Upper lobe of right lung (tissue), 1 donor: ENCODE measurements at places on chromosomes 4 and X. TPM values are rescaled to one million over a fixed set of nuclear protein-coding genes. Genes with fewer than 3 reads are reported as not detected.

GRCh38 chr4:168914095-168914494 is 96.0 kb downstream of the CBR4 start:
- peaks cover 57% of the 10 kb centered on the region for H3K36me3 ChIP-seq
- H3K27ac ChIP-seq = no peak overlapping the region
- H3K27me3 ChIP-seq = no peaks in the 10 kb centered on the region
- no peaks in the 10 kb centered on the region for H3K4me1 ChIP-seq

GRCh38 chrX:19549838-19550237 is 34.5 kb upstream of the MAP3K15 start:
- no peak overlapping the region for H3K27ac ChIP-seq
- H3K36me3 ChIP-seq = no peaks in the 10 kb centered on the region
- H3K4me1 ChIP-seq = no peaks in the 10 kb centered on the region
- no peaks in the 10 kb centered on the region for H3K27me3 ChIP-seq
- H3K4me3 ChIP-seq = no peak overlapping the region
- no peak for DNase-seq

DNA sequence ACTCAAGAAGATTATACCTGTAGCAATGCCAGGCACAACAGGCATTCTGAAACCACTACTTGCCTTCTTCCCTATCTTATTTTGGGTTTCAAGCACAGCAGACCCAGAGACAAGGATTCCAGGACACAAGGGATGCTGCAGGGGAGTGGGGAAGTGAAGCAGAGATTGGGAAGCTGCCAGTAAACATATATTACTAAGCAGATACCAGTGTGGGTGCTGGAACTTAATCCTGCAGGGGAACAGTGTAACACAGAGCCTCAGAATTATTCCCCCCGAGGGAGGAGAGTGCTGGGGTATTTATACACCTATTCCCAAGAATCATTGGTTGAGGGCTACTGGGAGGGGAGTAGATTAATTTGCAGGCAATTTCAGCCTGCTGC is 33.3 kb upstream of the MAML3 start:
- no peak for DNase-seq
- no peaks in the 10 kb centered on the region for H3K36me3 ChIP-seq
- no peak overlapping the region for H3K4me3 ChIP-seq

DNA sequence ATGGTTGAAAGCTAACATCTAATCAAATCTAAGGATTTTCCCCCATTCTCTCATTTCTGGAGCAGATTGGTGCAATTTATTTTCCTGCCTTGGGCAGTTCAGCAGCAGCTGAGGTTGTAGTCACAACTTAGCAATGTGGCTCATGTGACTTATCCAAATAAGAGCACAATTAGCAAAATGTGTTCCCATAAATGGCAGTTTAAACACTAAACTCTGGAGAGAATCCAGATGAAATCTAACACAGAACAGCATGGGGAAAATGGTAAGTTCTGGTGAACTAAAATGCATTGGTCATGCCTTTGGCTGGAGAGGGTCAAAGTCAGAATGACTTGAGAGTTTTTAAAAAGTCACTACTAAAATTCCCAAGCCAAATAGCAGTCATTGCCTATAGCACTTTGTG is 422.6 kb upstream of the DIPK2B start:
- no peaks in the 10 kb centered on the region for H3K27me3 ChIP-seq
- H3K27ac ChIP-seq = no peak overlapping the region
- no peak overlapping the region for H3K4me3 ChIP-seq
- no peaks in the 10 kb centered on the region for H3K4me1 ChIP-seq

DNA sequence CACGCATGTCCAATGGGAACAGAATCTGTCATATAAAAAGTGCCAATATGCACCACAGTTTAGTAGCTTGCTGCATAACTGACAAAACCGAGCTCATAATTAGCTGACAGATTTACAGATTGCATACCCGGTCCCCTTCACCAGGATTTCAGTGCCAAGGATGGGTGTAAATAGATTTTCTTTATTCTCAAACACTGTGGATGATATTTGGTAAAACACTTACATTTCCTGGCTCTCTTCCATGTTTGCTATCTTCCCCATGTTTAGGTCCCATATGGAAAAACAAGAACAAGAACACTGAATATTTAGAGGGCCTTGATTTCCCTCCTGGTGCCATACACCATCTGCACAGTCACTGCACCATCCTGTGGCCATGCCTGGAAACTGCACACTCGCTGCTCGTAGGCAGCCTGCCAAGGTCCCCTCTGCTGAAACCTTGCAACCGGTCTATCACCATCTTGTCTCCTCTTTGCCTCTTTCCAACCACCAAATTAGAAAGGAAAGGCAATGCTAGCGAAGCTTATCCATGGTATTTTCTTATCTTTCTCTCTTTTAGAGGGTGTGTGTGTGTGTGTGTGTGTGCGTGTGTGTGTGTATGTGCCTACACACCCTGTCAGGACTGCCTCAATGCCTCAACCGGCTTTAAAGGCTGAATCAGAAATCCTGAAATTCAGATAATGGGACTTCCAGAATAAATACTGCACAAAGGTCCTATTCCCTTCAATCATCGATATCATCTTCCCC is 124.2 kb upstream of the MBNL3 start:
- no peaks in the 10 kb centered on the region for H3K27me3 ChIP-seq
- H3K36me3 ChIP-seq = no peaks in the 10 kb centered on the region
- H3K27ac ChIP-seq = no peak overlapping the region
- H3K4me1 ChIP-seq = no peaks in the 10 kb centered on the region

DNA sequence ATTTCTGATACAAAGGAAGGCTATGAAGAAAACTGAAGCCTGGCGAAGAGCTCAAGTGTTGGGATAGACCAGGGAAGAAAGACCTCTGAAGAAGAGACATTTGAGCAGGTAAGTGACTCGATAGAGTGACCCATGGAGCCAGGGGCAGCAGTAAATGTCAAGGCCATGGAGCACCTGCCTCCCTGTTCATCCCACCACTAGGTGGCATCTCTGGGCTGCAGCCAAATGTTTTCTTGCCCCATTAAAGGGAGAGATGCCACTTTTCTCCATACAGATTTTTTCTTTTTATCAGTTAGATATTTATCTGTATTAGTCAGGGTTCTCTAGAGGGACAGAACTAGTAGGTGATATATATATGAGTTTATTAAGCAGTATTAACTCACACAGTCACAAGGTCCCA is 4.9 kb upstream of the ZNF81 start:
- H3K27me3 ChIP-seq = no peaks in the 10 kb centered on the region
- H3K4me1 ChIP-seq = no peaks in the 10 kb centered on the region
- no peak overlapping the region for H3K27ac ChIP-seq
- H3K4me3 ChIP-seq = no peak overlapping the region

DNA sequence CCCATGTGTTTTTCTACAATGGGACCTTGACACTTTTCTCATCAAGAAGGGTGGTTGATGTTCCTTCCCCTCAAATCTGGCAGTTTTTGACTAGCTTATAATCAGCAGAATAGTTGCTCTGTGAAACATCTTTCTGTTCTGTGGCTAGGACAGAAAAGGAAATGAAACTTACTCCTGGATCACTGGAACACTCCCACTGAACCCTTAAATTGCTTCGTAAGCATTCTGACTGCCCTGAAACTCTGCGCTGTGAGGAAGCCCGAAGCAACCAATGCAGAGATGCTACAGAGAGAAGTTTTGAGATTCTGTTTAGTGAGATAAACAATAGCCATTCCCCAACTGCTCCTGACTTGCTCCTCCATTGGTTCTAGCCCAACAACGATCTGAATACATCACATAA is 602.2 kb downstream of the CENPC start:
- no peak overlapping the region for H3K4me3 ChIP-seq
- no peaks in the 10 kb centered on the region for H3K27me3 ChIP-seq

Gene SEC24D
- total RNA-seq = 48.1 TPM

GRCh38 chrX:46690818-46691217 is 68.1 kb downstream of the SLC9A7 start:
- no peak overlapping the region for H3K4me3 ChIP-seq
- no peaks in the 10 kb centered on the region for H3K27me3 ChIP-seq
- no peaks in the 10 kb centered on the region for H3K4me1 ChIP-seq
- no peaks in the 10 kb centered on the region for H3K36me3 ChIP-seq

Gene WDR17
- 3.2 TPM for total RNA-seq

Gene SRPK3
- not detected for total RNA-seq

Gene KIT
- total RNA-seq = 33.3 TPM

DNA sequence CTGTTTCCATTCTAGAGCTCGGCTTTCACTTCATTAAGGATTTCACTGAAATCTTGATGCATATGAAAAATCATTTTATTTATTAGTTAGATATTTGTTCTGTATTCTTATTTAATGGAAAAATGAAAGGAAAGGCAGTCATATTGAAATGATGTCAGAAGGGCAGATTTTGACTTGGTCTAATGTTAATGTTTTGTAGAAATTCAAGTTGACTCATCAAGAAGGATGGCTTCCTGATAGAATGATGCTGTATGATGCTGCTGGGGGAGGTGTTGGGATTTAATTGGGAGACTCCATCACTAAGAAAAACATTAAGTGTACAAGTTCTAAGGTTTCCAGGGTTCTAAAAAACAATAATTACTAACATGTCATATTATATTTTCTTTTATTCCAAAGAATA is 204.8 kb downstream of the PDGFC start:
- no peak overlapping the region for H3K4me3 ChIP-seq
- no peaks in the 10 kb centered on the region for H3K36me3 ChIP-seq
- H3K27ac ChIP-seq = no peak overlapping the region
- no peaks in the 10 kb centered on the region for H3K27me3 ChIP-seq
- no peak for DNase-seq
- peaks cover 15% of the 10 kb centered on the region for H3K4me1 ChIP-seq

- H3K4me3 ChIP-seq = no peak overlapping the region
- no peaks in the 10 kb centered on the region for H3K4me1 ChIP-seq
- no peak overlapping the region for H3K27ac ChIP-seq
- no peak for DNase-seq
- H3K27me3 ChIP-seq = no peaks in the 10 kb centered on the region
Measured at GRCh38 chr4:83342476-83342875, 7.8 kb upstream of the HPSE start.

Gene HS3ST1
- 1.5 TPM for total RNA-seq

Gene YTHDC1
- total RNA-seq = 94.3 TPM

- H3K27me3 ChIP-seq = no peaks in the 10 kb centered on the region
- H3K36me3 ChIP-seq = no peaks in the 10 kb centered on the region
- no peak overlapping the region for H3K27ac ChIP-seq
- H3K4me3 ChIP-seq = no peak overlapping the region
Measured at GRCh38 chr4:129788486-129788885, 692.5 kb downstream of the C4orf33 start.

GRCh38 chr4:77153006-77153405 is 4.0 kb upstream of the CCNG2 start:
- H3K36me3 ChIP-seq = no peaks in the 10 kb centered on the region
- H3K4me1 ChIP-seq = no peaks in the 10 kb centered on the region
- DNase-seq = no peak
- no peaks in the 10 kb centered on the region for H3K27me3 ChIP-seq
- H3K4me3 ChIP-seq = no peak overlapping the region

DNA sequence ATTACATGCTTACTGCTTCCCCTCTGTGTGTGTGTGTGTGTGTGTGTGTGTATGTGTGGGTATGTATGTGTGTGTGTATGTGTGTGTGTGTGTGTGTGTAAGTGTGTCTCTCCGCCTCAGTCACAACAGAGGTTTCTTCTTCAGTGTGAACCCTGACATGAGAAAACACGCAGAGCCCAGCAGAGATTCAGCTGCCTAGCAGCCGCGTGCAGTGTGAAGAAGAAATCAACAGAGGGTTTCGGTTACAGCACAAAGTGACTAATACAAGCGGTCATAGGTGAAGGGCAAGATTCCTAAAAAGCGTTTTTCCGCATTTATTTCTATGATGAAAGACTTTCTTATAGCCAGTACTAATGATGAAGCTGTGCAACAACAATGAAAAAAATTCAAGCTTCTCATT is 55.3 kb upstream of the ZFP42 start:
- no peak overlapping the region for H3K4me3 ChIP-seq
- no peaks in the 10 kb centered on the region for H3K36me3 ChIP-seq
- H3K27me3 ChIP-seq = no peaks in the 10 kb centered on the region
- H3K27ac ChIP-seq = no peak overlapping the region
- DNase-seq = no peak

DNA sequence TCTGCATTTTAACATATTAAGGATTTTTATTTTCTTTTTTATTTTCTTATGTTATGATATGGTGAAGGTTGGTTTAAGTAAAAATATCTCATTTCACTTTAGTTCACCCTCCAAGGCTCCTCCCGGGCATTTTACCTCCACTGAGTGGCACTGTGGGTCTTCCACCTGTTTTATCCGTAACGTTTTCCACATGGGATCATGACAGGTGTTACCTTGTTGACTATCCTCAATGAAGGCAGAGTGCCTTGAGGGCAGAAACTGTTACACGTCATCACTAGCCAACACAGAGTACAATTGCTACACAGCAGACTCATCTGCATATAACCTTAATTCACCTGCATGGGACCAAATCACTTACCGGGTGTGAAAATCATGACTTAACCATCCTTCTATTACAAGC is 105.8 kb downstream of the GEMIN8 start:
- DNase-seq = no peak
- H3K27ac ChIP-seq = no peak overlapping the region
- no peak overlapping the region for H3K4me3 ChIP-seq
- no peaks in the 10 kb centered on the region for H3K4me1 ChIP-seq

DNA sequence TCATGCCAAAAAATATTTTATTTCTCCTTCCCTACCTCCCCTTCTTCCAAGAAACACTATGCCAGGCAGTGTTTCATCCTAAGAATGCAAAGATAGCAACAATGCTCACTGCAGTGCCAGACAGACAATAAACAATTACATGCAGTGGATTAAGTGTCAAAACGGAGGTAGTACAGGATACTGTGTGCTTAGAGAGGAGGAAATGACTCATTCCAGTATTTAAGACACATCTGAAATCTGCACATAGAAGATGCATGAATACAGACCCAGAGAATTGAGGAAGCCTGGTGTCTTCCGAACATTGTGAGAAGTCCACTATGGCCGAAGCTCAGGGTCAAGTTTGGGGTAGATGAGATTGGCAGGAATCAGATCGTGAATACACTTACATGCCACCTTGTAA is 326.4 kb downstream of the PPP3CA start:
- H3K36me3 ChIP-seq = peaks cover 8% of the 10 kb centered on the region
- DNase-seq = no peak
- H3K27ac ChIP-seq = peak overlapping the region; percentile 4
- no peaks in the 10 kb centered on the region for H3K27me3 ChIP-seq
- H3K4me1 ChIP-seq = peaks cover 11% of the 10 kb centered on the region

GRCh38 chrX:105098201-105098600 is 122.3 kb downstream of the TEX13A start:
- DNase-seq = no peak
- H3K36me3 ChIP-seq = no peaks in the 10 kb centered on the region
- no peaks in the 10 kb centered on the region for H3K4me1 ChIP-seq
- H3K27me3 ChIP-seq = no peaks in the 10 kb centered on the region

- H3K27ac ChIP-seq = no peak overlapping the region
- no peaks in the 10 kb centered on the region for H3K27me3 ChIP-seq
- no peak overlapping the region for H3K4me3 ChIP-seq
- no peaks in the 10 kb centered on the region for H3K36me3 ChIP-seq
Measured at GRCh38 chr4:119002476-119002875, 113.8 kb downstream of the SYNPO2 start.

Gene CSN3
- not detected for total RNA-seq

DNA sequence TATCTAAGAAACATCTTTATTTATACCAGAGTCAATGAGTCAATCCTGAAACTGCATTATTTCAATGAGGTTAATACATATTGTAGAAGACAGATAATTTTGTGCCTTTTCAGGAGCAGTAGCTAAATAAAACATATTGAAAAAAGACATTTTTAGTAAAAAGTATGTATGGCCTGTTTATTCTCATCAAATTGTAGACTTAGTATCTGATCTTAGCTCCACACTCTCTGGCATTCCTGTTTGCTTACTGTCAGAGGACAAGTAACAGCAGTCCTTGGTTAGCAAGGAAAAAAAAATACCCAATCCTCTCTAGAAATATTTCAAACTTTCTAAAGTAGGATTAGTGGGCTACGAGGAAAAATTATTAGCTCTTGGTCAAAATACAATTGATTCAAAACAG is 50.5 kb upstream of the GUCY1A1 start:
- H3K4me3 ChIP-seq = no peak overlapping the region
- DNase-seq = no peak
- no peaks in the 10 kb centered on the region for H3K4me1 ChIP-seq
- H3K27me3 ChIP-seq = no peaks in the 10 kb centered on the region
- no peak overlapping the region for H3K27ac ChIP-seq
